ENCODE measurements at places on chromosomes 13 and 19. TPM values are rescaled to one million over a fixed set of nuclear protein-coding genes. Genes with fewer than 3 reads are reported as not detected.

GRCh38 chr13:95226932-95227695 lies 74.1 kb downstream of the ABCC4 start:
- DNase-seq: no peak

DNA sequence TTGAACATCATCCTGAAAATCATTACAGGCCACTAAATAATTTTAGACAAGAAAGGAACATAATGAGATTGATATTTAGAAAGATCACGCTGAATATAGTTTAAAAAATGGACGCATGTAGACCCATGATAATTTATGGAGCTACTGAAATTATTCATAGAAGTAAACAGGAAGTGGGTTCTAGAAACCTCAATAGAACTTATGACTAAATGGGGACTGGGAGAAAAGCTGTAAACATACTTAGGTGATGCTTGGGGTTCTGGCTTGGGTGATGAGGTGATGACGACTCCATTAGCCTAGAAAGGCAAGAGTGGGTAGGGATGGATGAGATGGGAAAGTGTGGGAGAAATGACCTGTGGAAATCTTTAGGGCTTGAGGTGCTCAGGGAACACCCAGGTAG lies 484.0 kb downstream of the MYO16 start:
- no peak for DNase-seq

DNA sequence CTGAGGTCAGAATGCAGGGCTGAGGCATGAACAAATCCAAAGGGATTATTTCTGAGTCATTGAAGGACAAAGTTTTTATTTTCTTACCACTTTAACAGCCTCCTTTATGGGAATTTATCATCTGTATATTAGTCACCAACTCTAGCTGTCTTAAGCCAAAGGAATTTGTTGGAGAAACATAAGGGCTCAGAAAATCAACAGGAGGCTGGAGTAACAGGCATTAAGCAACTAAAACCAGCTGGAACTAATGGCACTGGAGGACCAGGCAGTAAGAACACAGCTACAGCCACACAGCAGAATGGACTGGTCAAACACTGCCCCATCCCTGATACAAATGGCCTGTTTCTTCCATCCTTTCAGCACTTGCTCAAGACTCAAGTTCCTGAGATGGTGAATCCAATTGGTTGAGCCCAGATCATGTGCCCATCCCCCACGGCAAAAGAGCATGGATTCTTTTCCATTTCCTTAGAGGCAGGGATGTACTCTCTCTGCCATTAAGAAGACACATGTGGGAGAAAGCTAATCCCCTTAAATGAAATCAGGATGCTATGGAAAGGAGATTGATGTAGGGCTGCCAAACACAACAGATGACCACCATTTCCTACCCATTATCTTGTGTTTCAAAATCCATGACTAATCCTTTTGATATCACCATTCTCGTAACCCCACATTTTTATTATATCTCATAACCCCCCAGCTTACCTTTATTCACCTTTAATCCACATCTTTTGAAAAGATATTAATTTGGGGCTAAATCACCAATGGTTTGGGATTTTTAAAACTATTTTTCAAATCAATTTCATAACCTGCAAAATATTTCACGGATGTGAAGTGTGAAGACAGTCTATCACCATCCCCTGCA lies 157.0 kb upstream of the FNDC3A start:
- DNase-seq: no peak

GRCh38 chr19:54523403-54523802 lies 20.8 kb downstream of the LAIR2 start:
- DNase-seq: no peak

DNA sequence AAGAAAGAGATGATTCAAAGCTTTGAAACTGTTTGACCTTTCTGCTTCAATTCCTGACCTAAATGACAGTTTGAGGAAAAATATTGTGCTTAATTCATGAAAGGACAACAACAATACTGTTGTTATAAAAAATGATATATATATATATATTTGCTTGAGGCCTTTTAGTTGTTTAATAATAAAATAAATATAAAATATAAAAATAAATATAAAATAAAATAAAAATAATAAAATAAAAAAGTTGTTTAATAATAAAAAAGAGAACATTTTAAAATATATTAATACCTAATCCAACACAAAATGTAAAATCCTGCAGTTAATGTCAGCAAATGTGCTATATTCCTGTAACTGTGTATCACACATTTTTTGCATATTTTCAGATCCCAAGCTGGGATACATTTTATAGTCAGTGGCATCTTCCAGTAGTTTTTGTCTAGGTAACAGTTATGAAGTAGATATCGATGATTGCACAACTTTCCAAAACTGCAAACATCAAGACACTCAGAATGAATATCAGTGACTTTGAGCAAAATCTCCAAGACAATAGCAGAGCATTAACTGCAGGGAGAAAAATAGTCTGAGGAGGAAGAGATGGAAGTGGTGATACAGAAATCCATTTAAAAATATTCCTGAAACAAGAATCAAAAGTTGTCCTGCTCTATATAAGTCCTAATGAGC lies 375.5 kb upstream of the KLHL1 start:
- DNase-seq: no peak

DNA sequence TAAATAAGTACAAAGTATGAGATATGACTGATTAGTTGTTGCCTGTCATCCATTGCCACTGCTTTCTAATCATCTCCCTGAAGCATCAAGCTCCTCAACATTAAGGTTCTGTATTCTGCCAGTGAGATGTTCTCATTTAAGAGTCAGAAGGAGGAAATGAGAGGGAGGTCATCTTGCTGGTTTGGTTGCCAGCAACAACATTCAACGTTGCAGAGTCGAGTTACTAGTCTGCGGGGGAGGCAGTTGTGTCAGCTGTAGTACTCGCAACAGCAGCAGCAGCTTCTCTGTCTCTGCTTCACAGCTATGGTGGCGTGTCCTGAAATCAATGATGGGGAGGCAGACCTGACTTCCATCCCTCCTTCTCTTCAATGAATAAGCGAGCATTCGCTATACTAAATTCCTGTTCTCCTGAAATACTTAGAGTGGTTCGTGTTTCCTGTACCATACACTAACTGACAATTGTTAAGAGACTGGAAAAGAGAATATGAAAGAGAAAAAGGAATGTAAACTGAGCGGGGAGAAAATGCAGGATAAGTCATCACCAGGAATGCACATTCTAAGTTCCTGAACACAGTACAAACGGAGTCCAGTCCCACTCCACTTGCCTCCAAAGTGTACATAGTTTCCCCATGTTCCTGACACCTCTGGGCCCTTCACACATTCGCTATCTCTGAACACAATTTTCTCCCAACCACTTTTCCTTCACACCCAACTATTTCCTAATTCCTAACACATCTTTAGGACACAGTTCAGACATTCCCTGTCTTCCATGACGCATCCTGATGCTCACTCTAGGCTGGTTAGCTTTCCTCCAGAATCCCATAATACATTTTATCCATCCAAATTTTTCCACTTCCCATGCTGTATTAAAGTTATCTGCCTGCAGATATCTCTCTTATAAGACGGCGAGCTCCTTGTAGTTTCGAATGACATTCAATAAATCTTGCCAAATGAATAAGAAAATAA lies 263.0 kb downstream of the KLF12 start:
- peak; percentile 30 for DNase-seq

DNA sequence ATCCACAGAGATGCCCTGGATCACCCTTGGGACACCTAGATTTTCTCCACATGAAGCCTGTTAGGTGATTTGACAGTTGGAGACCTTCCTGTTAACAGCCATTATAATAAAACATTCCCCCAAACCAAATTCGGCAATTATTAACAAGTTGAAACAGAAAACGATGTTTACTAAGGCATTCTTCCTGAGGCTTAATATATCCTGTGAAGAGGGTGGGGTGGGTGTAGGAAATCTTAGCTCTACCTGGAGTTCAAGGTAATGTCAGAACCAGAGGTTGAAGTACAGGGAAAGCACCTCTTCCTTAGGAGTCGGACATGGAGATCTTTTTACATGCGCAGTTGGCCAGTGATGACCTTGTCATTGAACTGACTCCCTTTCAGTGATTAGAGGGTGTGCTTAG lies 143.0 kb downstream of the FGF9 start:
- DNase-seq: no peak

Gene OR10H4
- not detected for total RNA-seq

Gene SIGLEC5
- total RNA-seq: not detected
